ENCODE measurements at places on chromosomes 1 and 21.
A peak's percentile ranks its signal among the peaks of the same experiment; 100 is the strongest.

GRCh38 chr1:200299571-200299970, 110.3 kb downstream of the ZNF281 start:
- no peak for DNase-seq

DNA sequence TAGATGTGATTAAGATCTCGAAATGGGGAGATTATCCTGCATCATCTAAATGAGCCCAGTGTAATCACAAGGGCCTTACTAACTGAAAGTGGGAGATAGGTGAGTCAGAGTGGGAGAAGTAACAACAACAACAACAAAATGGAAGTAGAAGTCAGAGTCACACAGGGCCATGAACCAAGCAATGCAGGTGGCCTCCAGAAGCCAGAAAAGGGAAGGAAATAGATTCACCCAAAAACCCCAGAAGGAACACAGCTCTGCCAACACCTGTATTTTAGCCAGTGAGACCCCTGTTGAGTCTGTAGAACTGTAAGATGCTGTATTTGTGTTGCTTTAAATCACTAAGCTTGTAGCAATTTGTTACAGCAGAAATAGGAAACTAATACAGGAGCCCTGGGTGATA, 4.1 kb downstream of the TAGLN2 start:
- peak; percentile 89 for DNase-seq

GRCh38 chr21:34595457-34595856, 19.5 kb downstream of the RCAN1 start:
- DNase-seq, result no peak

- no peak for DNase-seq
These were observed 21.8 kb downstream of the CAPN2 start for GRCh38 chr1:223733898-223734852.

DNA sequence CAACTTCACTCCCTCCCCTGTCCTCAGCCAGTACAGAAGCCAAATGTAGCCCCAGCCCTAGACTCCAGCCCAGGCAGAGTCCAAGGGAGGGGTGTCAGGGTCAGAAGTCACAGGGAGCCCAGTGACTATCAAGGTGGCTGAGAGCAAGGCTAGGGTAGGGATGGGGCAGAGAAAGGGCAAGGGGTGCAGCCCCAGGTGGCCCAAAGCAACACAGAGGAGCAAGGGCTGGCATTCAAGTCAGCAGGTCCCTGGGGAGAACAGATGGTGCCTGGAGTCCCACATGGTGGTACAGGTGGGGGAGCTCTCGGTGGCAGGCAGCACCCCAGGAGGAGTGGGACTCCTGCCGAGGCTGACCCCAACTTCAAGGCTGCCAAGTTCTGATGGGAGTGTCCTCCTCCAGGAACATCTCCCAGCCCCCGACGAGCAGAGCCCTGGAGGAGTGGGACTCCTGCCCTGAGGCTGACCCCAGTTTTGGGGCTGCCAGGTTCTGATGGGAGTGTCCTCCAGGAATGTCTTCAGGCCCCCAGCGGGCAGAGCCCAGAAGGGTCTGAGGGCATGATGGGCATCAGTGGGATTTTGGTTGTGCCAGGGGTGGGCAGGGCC, 3.7 kb upstream of the DVL1 start:
- no peak for DNase-seq

- no peak for DNase-seq
These were observed 257.8 kb upstream of the HOOK1 start for GRCh38 chr1:59556802-59557548.

- DNase-seq, result no peak
These were observed 33.2 kb downstream of the RGS13 start for GRCh38 chr1:192669174-192669573.

- peak; percentile 29 for DNase-seq
These were observed 285.3 kb upstream of the C1orf105 start for GRCh38 chr1:172135076-172135672.

DNA sequence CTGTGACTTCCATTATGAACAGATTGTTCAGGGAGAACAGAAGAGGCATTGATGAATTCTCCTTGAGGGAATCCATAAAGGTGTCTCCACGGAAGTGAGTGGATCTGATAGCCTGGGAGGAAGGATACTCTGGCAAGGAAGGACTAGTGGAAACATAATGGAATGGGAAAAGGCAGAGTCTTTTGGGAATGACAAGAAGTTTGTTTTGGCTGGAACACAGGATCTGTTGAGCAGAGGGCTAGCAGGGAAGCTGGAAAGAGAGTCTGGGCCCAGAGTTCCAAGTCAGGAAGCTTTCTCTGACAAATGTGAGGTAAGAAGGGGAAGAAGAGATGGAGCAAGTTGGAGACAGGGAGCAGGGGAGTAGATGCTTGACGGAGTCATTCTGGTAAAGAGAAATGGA, 8.1 kb downstream of the ADAMTS5 start:
- DNase-seq, result no peak

DNA sequence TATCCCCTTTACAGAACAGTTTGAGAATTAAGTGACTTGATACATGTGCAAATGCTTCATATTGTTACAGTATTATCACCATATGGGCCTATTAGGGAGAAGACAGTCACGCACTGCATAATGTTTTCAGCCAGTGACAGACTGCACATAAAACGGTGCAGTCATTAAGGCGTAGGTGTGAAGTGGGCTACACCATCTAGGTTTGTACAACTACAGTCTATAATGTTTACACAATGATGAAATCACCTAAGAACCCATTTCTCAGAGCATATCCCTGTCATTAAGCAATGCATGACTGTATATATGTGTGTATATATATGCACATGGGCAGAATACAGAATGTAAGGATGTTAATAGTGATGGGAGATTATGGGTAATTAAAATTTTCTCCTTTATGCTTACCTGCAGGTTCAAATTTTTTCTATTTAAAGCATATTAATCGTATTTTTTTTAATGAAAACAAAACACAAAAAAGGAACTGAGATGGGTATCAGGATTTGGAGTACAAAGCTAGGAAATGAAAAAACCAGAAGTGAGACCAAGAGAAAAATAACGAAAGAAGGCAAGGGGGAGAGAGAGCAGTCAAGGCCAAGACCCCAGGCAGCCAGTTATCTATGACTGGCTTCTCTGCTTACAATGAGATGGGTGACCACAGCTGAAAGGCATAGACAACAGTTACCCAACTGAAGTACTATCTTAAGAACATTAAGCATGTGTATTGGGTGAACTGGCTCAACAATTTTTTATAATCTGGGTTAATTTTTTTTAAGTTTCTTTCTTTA, 122.9 kb upstream of the DAB1 start:
- peak; percentile 1 for DNase-seq

DNA sequence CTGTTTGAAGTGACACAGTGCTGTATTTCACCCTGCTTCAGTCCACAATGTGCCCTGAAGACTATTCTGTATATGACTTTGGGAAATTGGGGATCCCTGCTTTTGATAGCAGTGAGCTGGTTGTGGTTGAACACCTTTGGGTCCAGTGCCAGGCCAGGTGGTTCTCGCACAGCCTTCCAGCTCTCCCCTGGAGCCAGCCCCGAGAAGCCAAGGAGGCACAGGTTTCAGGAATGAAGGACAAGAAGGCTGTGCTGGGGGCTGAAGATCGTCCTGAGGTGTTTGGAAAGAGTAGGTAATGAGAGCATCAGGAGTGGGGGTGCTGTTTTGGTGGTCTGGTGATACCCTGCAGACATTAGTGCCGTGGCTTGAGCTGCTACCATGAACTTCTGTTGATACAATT, 131.4 kb upstream of the COL6A1 start:
- no peak for DNase-seq

GRCh38 chr1:87305151-87305550, 23.5 kb upstream of the LMO4 start:
- peak; percentile 55 for DNase-seq

GRCh38 chr21:31310750-31311149, 33.3 kb downstream of the TIAM1 start:
- DNase-seq, result no peak

GRCh38 chr1:75616436-75617433, 5.8 kb upstream of the SLC44A5 start:
- peak; percentile 42 for DNase-seq

DNA sequence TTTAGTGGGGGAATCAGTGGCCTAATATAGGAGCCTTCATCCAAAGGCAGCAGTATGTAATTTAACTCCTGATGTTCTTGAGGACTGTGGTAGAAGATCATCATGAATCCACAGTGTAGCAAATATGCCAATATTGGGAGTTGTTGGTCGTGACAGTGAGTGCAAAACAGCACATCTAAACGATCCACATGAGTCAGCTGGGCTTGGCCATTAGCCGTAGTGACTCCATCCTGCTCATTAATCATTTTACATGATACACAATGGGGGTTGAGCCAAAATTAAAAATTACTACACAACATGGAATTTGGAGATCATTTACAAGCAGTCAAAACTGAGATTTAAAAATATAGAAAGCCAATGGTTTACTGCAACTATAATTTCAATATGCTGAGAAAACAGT, 653.9 kb upstream of the CAMK1G start:
- no peak for DNase-seq

GRCh38 chr1:113868387-113869083, 3.0 kb downstream of the PTPN22 start:
- DNase-seq, result no peak

- DNase-seq, result no peak
These were observed 27.9 kb downstream of the S1PR1 start for GRCh38 chr1:101264697-101265096.

DNA sequence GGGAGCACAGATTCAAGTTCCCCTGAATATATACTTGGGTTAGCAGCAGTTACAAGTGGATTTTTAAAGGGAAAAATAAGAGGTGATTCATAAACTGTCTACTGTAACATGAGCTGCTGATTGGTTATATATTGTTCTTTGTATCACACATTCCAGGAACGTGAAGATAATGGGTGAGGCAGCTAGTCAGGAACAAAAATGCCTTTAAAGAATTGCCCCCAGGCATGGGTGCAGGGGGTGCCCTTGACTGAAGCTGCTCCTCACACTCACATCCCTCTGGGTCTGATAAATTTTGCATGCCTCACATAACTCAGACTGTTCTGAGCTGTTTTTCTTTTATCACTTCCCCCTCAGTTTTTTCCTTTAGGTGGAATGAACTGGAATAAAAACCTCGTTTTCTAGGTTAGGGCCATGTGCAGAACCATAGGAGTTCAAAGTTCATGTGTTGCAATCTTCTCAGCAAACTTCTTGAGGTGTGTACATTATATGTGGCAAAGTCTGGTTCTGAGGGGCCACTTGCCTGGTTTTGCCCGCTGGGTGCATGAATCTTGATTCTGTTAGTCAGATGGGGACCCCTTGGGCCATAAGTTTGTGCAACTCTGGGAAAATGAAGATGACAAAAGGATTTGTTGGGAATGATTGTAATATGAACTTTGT, 21.1 kb downstream of the TBX19 start:
- DNase-seq, result no peak

GRCh38 chr1:175630076-175630475, 113.3 kb downstream of the TNR start:
- peak; percentile 10 for DNase-seq

- peak; percentile 59 for DNase-seq
These were observed 23.8 kb downstream of the TSEN15 start for GRCh38 chr1:184075055-184076029.

GRCh38 chr1:161046605-161047228, 940 bp upstream of the USF1 start:
- peak; percentile 45 for DNase-seq

DNA sequence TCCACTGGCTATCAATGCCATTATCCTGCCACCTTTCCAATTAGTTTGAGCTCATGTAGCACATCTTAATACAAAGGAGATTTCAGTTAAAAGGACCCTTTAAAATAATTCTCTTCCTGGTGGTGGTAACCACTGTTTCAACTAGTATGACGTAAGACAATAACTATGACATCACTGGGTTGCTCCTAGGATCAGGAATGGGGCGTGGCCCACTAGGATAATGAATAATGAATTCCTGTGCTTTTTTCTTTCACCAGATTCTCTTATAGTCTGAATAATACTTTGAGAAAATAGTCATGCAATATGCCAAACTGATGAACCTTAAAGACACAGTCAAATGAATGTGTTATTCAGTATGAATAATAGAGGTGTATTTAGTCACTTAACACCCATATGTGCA, 10.6 kb upstream of the KIFAP3 start:
- no peak for DNase-seq

GRCh38 chr1:166297993-166298392, 131.2 kb upstream of the FAM78B start:
- no peak for DNase-seq

DNA sequence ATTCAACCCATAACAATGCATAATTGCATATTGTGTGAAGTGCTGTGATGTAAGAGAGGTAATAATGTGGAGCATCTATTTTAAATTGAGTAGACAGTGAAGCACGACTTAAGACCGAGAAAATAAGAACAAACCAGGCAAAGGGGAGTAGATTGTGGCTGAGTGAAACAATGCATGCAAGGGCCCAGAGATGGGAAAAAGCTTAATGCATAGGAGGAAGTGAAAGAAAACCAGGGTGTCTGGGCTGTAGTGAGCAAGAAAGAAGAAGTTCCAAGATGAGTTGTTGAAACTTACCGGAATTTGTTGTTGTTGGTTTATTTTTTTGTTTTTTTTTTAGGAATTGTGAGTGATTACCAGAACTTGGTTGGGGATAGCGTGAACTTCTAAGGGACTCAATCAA, 104.7 kb downstream of the SNX7 start:
- DNase-seq, result no peak

DNA sequence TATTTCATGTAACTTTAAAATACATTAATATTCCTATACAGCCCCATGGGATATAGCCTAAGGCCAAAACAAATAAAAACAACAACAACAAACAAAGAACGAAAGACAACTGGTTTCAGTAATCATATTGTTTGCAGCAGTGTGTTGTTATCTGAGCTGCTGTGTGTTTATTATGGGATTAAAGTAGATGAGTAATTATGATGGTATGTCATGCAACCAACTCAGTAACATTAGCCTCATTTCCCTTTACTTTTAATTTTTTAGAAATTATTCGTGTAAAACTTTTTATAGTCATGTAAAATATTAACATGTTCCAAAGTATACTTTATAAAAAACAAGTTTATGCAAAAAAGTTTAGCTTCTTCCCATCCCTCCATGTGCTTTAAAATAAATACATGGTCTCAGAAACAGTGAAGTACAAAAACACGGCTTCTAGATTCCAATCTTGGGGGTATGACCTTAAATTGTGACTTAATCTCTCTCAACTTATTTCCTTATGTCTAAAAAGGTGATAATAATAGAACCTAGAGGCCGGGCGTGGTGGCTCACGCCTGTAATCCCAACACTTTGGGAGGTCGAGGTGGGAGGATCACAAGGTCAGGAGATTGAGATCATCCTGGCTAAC, 176.1 kb downstream of the SLC45A1 start:
- no peak for DNase-seq

DNA sequence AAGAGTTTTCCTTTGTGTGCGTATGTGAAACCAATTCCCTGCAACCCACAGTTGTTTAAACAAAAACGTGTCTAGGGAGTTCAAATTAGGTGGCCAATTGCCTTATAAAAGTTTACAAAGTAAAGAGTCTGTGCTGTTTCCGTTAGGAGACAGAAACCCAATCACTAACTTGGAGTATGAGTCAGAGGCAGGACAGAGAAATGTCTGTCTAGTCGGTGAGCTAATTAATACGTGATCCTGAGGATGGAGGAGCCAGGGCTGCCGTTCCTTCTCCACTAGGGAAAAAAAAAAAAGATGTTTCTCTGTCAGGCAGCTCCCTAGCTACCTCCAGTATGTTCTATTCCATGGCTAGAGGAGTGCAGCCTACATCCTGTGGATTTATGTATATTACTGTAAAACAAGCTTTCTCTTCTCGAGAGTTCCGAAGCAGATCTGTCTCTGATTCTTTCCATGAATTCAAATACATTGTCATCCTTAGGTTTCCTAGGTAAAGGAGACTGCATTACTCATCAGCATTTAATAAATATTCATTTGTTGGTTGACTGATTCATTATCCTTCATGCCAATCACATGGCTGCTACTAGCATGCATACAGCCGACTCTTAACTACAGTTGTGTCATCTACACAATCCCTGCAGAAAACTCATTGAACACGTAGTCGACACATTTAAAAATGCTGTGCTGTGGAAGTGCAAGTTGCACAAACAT, 430.6 kb downstream of the KIF26B start:
- no peak for DNase-seq

Measured in common myeloid progenitor, CD34-positive (primary cell).